ENCODE measurements at places on chromosomes 12 and 14. TPM values are rescaled to one million over a fixed set of nuclear protein-coding genes. Genes with fewer than 3 reads are reported as not detected.

DNA sequence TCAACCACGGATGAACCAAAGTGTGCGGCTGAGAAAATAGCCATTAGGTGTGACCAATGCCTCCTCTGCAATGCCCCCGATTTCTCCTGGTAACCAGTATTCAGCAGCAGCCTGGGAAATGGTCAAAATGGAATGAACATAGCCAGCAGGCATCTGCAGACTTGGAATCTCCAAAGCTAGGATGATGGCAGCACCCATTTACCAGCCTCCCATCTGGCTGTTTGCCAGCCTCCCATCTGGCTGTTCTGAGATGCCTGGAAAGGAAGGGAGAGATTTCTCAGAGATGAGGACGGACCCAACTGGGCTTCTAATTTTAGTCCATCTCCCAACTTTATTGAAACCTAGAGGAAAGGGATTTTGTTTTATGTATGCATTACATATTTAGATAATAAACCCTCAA, 16.2 kb downstream of the CLMN start:
- H3K27ac ChIP-seq: no peak overlapping the region
- DNase-seq: no peak
- H3K27me3 ChIP-seq: no peaks in the 10 kb centered on the region
- H3K4me1 ChIP-seq: no peaks in the 10 kb centered on the region
- no peaks in the 10 kb centered on the region for H3K36me3 ChIP-seq

GRCh38 chr14:92209141-92209540, 87.4 kb downstream of the CPSF2 start:
- H3K4me3 ChIP-seq: no peak overlapping the region
- no peaks in the 10 kb centered on the region for H3K4me1 ChIP-seq
- DNase-seq: no peak
- H3K27ac ChIP-seq: no peak overlapping the region
- H3K27me3 ChIP-seq: peaks cover 9% of the 10 kb centered on the region

DNA sequence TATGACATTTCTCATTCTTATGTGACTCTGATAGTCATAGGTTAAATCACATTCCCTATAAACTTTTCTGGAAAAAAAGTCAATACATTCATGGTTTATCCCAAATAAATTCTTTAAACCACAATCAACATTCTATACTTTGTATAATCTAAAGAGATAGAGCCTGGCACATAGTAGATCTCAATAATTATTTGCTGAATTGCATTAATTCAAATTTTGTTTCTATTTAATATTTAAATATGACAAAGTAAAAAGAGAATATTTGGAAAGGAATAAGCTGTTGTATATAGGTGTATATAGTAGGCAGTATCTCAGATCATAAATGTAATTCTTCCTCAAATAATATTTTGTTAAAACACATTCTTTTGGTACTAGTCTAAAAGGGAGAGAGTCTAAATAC, 102.2 kb upstream of the USP15 start:
- H3K27ac ChIP-seq: no peak overlapping the region
- H3K36me3 ChIP-seq: no peaks in the 10 kb centered on the region
- no peaks in the 10 kb centered on the region for H3K27me3 ChIP-seq

DNA sequence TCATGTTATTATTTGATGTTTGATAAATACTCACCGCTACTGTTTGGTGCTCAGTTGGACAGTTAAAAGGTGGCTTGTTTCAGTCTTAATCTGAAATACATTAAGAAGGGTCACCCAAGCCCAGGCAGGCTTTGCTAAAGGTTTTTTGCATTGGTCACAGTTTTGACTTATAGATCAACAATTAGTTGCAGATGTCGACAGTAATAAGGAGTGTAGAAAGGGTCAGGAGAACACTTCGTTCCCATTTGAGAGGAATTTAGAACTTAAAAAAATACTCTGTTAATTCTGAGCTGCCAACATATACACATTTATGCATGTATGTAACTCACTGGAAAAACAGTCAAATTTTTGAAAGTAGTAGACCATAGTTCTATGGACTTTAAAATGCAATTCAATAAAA, 130.3 kb downstream of the TMEM30B start:
- H3K4me3 ChIP-seq: no peak overlapping the region
- H3K36me3 ChIP-seq: no peaks in the 10 kb centered on the region
- no peaks in the 10 kb centered on the region for H3K27me3 ChIP-seq
- DNase-seq: no peak
- H3K4me1 ChIP-seq: peaks cover 45% of the 10 kb centered on the region

DNA sequence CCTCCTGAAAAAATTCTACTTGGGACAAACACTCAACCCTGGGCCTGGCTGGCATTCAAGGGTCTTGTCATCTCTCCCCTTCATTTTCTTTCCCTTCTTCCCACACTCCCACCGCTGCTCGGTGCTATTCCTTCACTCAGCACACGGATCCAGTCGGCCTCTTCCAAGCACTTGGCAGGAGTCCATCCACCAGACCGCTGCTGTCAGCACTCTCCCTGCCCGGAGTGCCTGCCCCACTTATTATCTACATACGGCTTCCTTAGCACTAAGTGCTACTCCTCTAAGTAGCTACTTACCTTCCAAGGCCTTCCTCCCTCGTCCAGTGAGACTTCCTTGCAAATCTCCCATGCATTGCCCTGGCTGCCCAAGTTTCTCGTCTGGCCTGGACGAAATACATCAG, 29.8 kb downstream of the CALM1 start:
- no peak overlapping the region for H3K4me3 ChIP-seq
- no peak overlapping the region for H3K27ac ChIP-seq
- no peak for DNase-seq
- H3K27me3 ChIP-seq: no peaks in the 10 kb centered on the region

DNA sequence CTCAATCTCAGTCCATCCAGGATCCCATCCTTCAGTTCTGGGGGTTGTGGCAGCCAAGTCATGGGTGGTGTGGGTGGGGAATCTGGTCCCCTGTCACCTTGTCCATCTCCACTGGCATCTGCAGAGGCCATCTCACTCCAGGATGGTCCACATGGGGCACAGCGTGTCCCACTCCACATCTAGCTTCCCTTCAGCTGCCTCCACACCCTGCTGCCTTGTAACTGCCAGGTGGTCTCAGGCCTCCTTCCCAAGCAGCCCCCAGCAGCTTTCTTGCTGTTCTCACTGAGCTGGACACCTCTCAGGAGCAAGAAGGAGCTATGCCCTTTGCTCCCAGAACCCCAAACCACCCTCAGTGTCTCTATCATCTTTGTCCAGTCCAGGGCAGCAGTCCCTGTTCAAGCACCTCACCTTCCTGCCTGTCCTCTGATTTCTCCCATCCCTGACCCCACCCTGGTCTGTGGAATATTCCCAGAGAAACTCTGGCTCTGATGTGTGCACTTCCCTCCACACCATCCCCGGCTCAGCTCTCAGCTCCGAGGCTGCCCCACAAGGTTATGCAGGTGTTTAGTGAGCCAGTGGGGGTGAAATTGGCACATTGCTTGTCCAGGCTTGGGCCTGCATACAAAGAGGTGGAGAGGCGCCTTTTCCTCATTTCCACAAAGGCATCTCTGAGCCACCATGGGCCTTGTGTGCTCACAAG, 13.7 kb upstream of the DYNC1H1 start:
- H3K4me3 ChIP-seq: no peak overlapping the region
- H3K4me1 ChIP-seq: peaks cover 6% of the 10 kb centered on the region
- no peak overlapping the region for H3K27ac ChIP-seq
- no peaks in the 10 kb centered on the region for H3K27me3 ChIP-seq
- H3K36me3 ChIP-seq: peaks cover 4% of the 10 kb centered on the region

GRCh38 chr12:47378907-47379306, 299.1 kb upstream of the AMIGO2 start:
- H3K27me3 ChIP-seq: no peaks in the 10 kb centered on the region
- H3K4me3 ChIP-seq: no peak overlapping the region
- no peak overlapping the region for H3K27ac ChIP-seq
- DNase-seq: no peak

DNA sequence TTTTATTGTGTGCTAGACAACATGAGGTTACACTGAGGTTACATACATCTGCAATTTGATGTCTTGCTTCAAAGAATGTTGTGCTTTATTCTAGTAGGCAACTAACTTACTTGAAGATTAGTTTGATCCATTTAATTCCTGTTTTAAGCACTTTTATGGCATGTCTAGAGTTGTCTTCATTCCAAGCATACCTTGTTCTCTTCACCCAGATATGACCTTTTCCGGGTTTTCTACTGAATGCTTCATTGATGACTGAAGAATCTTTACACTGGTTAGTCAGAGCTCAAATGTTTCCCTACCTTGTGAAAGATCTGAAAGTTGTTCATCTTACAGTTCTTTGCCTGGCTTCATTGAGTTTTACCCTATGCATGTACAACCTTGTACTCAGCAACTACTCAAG, 274.0 kb upstream of the KITLG start:
- peak; percentile 81 for DNase-seq
- no peak overlapping the region for H3K4me3 ChIP-seq

- H3K4me3 ChIP-seq: no peak overlapping the region
- no peaks in the 10 kb centered on the region for H3K27me3 ChIP-seq
- peaks cover 3% of the 10 kb centered on the region for H3K36me3 ChIP-seq
- H3K4me1 ChIP-seq: no peaks in the 10 kb centered on the region
- no peak for DNase-seq
- no peak overlapping the region for H3K27ac ChIP-seq
Measured at GRCh38 chr14:65019944-65020566, 33.4 kb downstream of the FNTB start.

GRCh38 chr12:88493636-88494035, 86.6 kb downstream of the KITLG start:
- H3K27ac ChIP-seq: no peak overlapping the region
- peak; percentile 4 for DNase-seq
- H3K4me3 ChIP-seq: no peak overlapping the region
- H3K4me1 ChIP-seq: peaks cover 6% of the 10 kb centered on the region

BIN2 gene
- not detected for polyA plus RNA-seq

- H3K36me3 ChIP-seq: no peaks in the 10 kb centered on the region
- no peak overlapping the region for H3K4me3 ChIP-seq
- no peak for DNase-seq
- no peak overlapping the region for H3K27ac ChIP-seq
- peaks cover 4% of the 10 kb centered on the region for H3K4me1 ChIP-seq
Measured at GRCh38 chr14:69632164-69632563, 20.8 kb downstream of the SUSD6 start.

DNA sequence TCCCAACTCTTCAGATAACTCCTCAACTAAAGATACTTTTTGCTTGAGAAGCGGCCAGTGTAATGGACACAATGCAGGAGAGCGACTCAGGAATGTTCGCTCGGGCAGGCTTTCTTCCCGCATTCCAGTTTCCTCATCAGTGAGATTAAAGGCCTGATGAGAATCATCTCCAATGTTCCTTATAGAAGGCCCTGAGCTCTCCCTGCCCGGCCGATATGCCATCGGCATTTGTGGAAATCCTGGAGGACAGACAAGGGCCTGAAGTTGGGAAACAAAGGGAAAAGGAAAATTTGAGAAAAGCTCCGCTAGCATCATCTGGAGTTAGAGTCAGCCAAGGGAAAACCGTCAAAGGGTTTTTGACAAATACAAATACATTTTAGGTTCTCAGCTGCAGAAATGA, 38.0 kb upstream of the FOXN3 start:
- H3K4me1 ChIP-seq: peaks cover 3% of the 10 kb centered on the region
- no peaks in the 10 kb centered on the region for H3K27me3 ChIP-seq
- H3K27ac ChIP-seq: no peak overlapping the region
- no peak overlapping the region for H3K4me3 ChIP-seq
- DNase-seq: no peak

- no peaks in the 10 kb centered on the region for H3K4me1 ChIP-seq
- no peak overlapping the region for H3K27ac ChIP-seq
- no peak overlapping the region for H3K4me3 ChIP-seq
- no peaks in the 10 kb centered on the region for H3K27me3 ChIP-seq
Measured at GRCh38 chr12:117207675-117208074, 17.4 kb upstream of the FBXO21 start.

GRCh38 chr12:119225454-119225853, 46.7 kb downstream of the HSPB8 start:
- no peak for DNase-seq
- no peak overlapping the region for H3K27ac ChIP-seq
- H3K4me3 ChIP-seq: no peak overlapping the region
- no peaks in the 10 kb centered on the region for H3K36me3 ChIP-seq
- no peaks in the 10 kb centered on the region for H3K27me3 ChIP-seq
- H3K4me1 ChIP-seq: no peaks in the 10 kb centered on the region

- no peak overlapping the region for H3K4me3 ChIP-seq
- no peaks in the 10 kb centered on the region for H3K27me3 ChIP-seq
- peak; percentile 65 for DNase-seq
- H3K27ac ChIP-seq: peak overlapping the region; percentile 54
- H3K36me3 ChIP-seq: peaks cover 3% of the 10 kb centered on the region
- H3K4me1 ChIP-seq: peaks cover 33% of the 10 kb centered on the region
Measured at GRCh38 chr12:50642761-50643160, 121.1 kb upstream of the ATF1 start.

TTC8 gene
- 49.2 TPM for polyA plus RNA-seq

DNA sequence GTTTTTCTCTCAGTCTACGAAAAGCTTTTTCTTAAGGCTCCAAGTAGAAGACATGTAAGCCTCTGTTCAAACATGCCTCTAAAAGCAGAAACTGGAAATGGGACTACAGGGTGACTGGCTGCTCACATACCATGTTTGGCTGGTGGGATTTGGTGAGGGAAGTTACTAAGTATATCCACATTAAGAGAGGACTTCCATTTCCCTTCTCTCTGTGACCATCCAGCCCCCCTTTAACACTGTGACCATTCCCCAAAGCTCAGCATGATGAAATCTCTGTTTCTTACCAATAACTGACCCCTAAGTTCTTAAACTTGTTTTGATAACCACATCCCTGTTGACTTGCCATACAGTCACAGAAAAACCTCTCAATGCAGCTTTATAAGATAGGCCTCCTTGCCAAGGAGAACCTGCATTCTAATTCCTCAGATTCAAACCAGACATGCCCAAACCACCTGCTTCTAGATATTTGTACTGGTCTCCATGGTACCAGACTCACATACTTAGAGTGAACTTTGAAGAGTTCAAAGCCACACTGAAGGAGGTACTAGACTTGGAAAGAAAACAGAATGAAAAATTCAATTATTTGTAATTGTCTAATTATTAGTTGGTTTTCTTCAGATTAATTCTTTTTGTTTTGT, 102.2 kb downstream of the VEZT start:
- H3K36me3 ChIP-seq: no peaks in the 10 kb centered on the region
- peaks cover 4% of the 10 kb centered on the region for H3K4me1 ChIP-seq
- no peak overlapping the region for H3K27ac ChIP-seq

TBX3 gene
- polyA plus RNA-seq: 5.3 TPM

DNA sequence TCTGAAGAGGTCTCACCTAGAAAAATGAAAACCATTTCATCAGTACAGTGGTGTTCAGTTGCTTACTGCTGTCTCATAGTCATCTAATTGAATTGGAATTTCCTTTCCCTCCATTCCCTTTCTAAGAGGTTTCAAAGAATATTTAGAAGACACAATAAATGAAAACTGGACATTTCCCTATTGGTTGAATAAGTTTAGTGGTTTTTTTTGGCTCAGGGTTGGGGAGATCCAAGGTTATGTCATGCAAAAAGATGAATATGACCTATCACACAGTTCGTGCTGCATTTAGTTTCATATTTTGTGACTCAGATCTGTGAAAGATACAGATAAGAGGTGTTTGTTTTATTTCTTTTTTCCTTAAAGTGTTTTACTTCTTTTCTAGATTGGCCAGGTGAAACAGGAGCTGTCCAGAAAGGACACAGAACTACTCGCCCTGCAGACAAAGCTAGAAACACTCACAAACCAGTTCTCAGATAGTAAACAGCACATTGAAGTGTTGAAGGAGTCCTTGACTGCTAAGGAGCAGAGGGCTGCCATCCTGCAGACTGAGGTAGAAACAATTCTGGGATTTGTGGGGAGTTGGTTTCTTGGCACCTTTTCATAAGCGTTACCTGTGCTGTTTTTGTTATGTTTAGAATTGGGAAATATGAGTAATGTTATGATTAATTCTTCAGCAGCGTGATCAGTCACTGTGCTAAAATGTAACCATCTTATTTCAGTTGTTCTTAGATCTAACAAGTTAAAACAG, 124.6 kb downstream of the ERC1 start:
- H3K36me3 ChIP-seq: peaks cover 4% of the 10 kb centered on the region
- H3K4me1 ChIP-seq: peaks cover 30% of the 10 kb centered on the region
- peak overlapping the region; percentile 62 for H3K4me3 ChIP-seq

Measured in keratinocyte (primary cell).